ENCODE measurements at places on chromosomes 7 and 10.

GRCh38 chr10:17792991-17793390, 16.2 kb upstream of the MRC1 start:
- peak; percentile 58 for DNase-seq

DNA sequence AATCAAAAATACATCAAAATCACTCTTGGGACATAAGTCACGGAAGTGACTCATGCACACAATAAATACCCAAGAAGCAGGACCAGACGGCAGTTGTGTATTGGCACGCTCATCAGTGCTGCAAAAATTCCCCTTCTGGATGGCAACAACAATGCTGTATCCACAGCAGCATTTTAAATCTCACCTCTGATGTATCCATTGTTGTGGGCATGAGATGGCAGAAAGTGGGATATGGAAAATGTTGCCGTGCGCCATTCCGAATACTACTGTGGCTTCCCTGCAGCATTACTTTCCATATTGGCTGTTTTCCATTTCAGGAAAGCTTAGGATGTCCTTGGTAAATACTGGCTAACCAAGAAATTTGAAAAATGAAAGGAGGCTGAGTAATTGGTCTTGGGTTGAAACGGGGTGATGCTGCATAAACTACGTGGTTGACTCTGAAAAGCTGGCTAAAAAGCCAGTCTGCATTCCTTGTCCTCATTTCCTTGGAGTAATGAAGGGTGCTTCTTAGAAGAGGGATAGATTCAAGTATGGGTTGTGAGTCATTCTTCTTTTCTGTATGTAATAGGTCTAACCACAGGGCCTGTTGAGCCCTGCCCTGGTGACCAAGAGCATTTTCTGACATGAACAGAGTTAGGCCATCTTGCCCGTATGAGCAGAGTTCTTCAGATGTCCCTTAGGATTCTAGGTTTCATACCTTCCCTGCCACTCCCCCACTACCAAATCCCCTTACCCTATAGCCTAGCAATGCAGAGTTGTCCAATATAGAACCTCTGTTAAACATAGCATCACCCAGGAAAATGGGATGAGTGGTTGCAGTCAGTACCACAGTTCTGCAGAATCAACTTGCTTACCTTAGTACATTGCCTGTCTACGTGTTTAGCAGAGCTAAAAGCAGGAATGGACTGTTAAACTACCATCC, 36.3 kb upstream of the TOMM7 start:
- peak; percentile 60 for DNase-seq

DNA sequence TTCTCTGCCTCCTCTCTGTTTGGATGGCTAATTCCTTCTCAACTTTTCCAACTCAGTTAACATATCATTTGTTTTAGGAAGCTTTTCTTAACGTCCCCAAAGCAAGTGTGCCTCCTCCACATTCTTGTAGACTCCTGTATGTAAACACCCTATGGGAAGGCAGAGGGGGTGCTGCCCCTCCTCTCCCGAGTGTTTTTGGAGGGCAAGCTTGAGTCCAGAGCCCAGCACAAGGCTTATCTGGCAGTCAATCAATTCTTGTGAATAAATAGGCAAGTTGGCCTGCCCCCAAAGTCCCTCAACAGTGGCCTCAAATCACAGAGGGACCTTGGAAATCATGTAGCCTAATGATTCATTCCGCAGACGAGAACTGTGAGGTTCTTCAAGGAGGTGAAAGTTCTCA, 305.6 kb downstream of the RPS24 start:
- no peak for DNase-seq

DNA sequence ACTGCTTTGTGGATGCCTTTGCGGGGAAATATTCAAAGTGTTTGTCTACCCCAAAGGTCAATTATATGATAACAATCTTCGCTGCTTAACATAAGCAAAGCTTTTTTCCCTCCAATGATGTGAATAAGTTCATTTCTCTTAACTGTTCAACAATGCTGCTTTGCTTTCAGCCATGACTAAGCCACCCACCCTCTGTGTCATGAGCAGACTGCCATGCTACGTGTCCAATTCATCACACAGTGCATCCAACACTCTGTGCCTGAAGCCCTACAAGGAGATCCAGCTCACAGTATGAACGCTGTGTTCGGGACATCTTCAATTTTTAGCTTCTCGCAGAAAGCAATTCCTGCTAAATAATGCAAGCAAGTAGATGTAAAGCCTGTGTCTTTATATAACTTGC, 5.7 kb upstream of the TAS2R40 start:
- DNase-seq: no peak

GRCh38 chr10:112510384-112510783, 63.4 kb downstream of the VTI1A start:
- no peak for DNase-seq

- DNase-seq: peak; percentile 48
These were observed 98.2 kb downstream of the MAPK8 start for GRCh38 chr10:48404646-48405045.

DNA sequence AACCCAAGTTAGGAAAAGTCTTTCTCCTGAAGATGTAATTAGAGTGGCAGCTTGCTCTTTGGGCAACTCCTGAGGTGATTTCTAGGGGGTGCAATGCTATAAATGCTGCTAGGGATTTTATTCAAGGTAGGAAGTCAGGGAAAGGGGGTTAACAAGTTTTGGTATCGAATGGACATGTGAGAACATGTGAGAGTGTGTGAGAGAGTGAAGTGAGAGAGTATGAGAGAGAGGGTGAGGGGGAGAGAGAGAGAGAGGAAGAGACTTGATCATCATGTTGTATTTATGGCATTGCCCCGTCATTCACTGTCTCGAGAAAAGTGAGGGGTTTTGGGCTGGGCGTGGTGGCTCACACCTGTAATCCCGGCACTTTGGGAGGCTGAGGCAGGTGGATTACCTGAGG, 50.9 kb downstream of the MCU start:
- no peak for DNase-seq

All from hematopoietic multipotent progenitor cell treated with erythropoietin and hydrocortisone succinate and interleukin-3 and kit ligand, for 6 days (in vitro differentiated cells).